Fibroblast of skin of abdomen (primary cell): ENCODE measurements at places on chromosomes 3 and 15.

- DNase-seq = no peak
Measured at GRCh38 chr15:95990833-95991232, 339.7 kb upstream of the NR2F2 start.

DNA sequence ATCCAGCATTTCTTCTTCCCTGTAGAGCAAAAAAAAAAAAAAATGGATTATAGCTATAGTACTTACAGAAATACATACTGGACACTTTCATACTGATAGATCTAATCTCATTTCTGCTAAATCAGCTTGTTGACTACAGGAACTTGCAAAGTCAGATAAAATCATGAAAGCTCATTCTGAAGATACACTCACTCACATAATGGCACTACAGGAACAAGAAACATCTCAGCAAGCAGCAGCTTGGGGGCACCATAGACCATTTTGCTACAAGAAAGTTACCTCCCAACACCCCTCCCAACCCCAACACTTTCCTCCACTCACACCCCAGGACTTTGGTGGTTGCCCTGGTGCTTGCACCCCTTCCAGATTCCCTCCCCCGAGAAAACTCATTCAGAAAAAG is 4.6 kb downstream of the MYH15 start:
- no peak for DNase-seq

DNA sequence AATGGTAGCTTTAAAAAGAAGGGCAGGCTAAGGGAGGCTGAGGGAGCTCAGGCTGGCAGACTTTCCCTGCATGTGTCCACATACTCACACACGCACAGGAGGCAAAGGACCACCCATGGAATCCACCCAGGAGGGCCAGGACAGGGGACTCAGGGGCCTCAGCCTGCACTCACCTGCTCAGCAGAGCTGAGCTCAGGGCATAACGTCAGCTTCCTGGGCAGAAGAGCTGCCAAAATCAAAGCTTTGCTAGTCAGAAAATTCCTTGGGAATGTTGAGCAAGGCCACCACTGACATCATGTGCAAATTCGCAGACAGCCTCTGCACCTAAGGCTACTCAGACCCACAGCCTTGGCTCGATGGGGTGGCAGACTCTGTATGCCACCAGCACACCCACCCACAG is 16.4 kb upstream of the ALAS1 start:
- peak; percentile 27 for DNase-seq

DNA sequence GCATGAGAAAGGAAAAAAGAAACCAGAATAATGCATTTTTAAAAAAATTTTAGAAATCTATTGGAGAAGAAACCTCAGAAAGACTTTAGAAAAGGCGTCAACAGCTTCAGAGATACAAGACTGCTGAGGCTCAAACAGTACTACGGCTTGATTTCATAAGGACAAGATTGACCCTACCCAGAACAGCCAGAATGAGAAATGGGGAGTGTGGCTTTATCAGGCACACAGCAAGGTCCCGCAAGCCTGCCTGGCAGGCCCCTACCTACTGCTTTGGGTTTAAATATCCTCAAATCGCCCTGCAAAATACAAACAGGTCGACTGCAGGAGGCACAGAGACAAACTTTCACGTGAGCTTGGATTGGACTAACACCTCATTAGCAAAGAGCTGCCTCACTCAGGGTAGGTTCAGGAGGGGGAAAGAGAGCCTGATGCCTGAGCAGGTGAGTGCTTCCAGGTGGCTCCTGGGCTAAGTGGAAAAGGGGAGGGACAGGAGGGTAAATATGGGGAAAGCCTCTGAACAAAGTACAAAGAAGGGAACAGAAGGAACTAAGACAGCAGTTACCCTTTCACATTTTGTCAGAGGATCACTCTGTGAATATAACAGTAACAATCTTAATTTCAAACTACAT is 87.5 kb downstream of the RORA start:
- DNase-seq = no peak

DNA sequence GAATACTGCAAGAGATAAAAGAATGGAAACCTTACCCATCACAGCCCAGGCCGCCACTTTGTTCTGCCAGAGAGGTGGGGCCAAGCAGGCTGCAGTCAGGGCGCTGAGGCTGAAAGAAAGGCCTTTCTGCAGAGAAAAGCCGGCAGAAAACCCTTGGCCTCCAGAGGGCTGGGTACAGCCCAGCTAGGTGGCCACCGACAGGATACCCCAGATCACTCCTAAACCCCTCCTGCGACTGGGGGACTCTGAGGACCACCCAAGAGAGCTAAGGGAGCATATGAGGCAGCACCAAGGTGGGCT is 69.3 kb downstream of the SMAD6 start:
- no peak for DNase-seq

DNA sequence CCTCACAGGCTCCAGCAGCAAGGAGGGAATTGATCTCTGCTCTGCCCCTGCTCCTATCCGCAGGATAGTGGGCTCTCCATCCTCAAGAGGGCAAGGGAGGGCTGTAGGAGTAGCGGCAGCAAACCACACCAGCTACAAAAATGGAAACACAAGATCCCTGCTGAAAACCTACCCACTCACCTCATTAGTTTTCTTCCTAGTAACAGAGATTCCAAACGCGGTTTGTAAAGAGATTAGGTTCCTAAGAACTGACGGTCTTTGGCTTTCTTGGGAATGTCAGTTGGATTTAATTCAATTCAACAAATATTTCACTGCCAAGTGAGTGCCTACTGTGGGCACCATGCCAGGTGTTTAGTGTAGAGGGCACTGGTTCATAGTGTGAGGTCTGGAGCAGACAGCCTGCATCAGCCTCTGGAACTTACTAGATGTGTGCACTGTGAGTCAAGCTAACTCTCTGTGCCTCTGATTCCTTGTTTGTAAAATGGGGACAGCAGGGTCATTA is 84.7 kb downstream of the MRPL46 start:
- no peak for DNase-seq

DNA sequence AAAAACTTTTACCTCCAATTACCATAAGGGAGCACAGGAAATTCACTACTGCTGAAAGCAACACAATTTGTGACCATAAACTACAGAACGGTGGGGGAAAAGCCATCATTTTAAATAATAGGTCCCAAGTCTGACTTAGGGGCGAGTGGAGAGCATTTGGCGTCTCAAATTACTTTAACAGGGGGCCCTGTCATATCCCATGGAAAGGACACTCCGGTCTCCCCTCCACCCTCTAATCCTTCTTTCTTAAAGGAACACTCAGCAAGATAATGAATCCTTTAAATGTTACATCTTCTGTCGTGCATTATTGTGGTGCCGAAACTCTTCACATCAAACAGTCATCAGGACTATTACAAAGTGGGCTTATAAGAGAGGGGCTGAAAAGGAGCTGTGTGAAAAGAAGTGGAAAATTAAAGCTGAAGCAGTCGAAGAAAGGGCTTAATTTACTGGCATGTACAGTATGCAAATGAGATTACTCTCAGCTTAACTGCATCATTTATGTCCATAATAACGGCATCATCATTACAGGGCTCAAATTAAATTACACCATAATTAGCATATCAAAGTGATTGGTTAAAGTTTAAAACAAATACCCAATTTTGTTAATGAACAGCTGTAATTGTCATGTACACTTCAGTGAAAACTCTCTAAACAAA is 342.2 kb downstream of the FOXP1 start:
- no peak for DNase-seq

- DNase-seq = no peak
Measured at GRCh38 chr3:136249091-136249490, 1.0 kb upstream of the PCCB start.

DNA sequence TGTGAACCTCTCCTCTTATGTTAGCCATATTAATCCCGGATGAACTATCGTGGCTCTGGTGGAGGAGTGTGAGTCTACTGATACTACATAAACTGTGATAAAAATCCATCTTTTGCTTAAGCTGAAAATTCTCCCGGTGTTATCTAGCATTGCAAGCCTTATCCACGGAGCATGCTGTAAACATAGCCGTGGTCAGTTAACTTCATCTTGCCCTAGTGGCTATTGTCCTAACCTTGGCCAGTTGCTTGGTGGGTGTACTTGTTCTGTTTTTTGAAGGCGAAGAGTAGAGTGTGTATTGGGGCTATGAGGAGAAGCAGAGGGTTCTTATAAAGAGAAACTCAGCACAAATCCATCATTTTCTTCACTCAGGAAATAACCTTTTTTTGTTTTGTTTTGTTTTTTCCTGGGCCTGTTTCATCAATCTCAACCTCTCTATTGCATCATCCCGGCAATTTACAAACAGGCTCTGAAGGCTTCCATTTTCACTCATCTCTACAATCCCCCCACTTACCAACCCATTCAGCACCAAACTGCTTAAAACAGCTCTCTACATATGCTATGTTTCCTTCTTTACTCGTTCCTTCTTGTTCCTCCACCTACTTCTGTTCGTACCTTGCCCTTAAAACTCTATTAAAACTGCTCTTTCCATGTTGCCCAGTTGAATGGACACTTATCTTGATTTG is 135.5 kb upstream of the PTX3 start:
- DNase-seq = no peak

- DNase-seq = no peak
Measured at GRCh38 chr15:25250011-25250596, 188.7 kb downstream of the UBE3A start.

GRCh38 chr3:138434276-138434874 is at the start of gene ESYT3:
ESYT3 (plus strand) TSS chr3:138434616; CDS start chr3:138434799, 183 bp downstream.
- DNase-seq = peak; percentile 43

GRCh38 chr3:50689558-50689957 is 14.8 kb downstream of the DOCK3 start:
- DNase-seq = no peak

- no peak for DNase-seq
Measured at GRCh38 chr15:40872791-40873693, 992 bp downstream of the RHOV start.

GRCh38 chr3:54188176-54188791 is 65.9 kb downstream of the CACNA2D3 start:
- peak; percentile 40 for DNase-seq

- no peak for DNase-seq
Measured at GRCh38 chr15:65761210-65761926, 30.7 kb downstream of the DENND4A start.

- DNase-seq = no peak
Measured at GRCh38 chr3:17557749-17558463, 184.5 kb downstream of the TBC1D5 start.

GRCh38 chr3:25344670-25345069 is 83.4 kb upstream of the RARB start:
- no peak for DNase-seq

- no peak for DNase-seq
Measured at GRCh38 chr3:119562307-119562961, 3.0 kb upstream of the CD80 start.

GRCh38 chr3:22660606-22661005 is 542.5 kb upstream of the UBE2E2 start:
- DNase-seq = no peak

- DNase-seq = no peak
Measured at GRCh38 chr3:197592361-197593045, 36.7 kb upstream of the BDH1 start.

GRCh38 chr3:39755100-39755499 is 54.3 kb upstream of the MYRIP start:
- no peak for DNase-seq

GRCh38 chr15:48250640-48251076 is 44.6 kb downstream of the SLC12A1 start:
- peak; percentile 81 for DNase-seq
